ENCODE measurements at places on chromosomes 6 and 20. TPM values are rescaled to one million over a fixed set of nuclear protein-coding genes. Genes with fewer than 3 reads are reported as not detected.

The CAP2 gene
- not detected for total RNA-seq

The RAD21L1 gene
- not detected for total RNA-seq

The KCNK5 gene
- 2.1 TPM for total RNA-seq

The PAK5 gene
- not detected for total RNA-seq

The GSTA1 gene
- total RNA-seq = not detected

The WFDC10B gene
- total RNA-seq = not detected

The FOXF2 gene
- total RNA-seq = not detected

The POPDC3 gene
- not detected for total RNA-seq

The ADTRP gene
- 1.0 TPM for total RNA-seq

The SLC35D3 gene
- total RNA-seq = not detected

The BHLHE23 gene
- total RNA-seq = not detected

The UNC5CL gene
- total RNA-seq = 2.4 TPM

The PTCRA gene
- not detected for total RNA-seq

The SLA2 gene
- total RNA-seq = 13.6 TPM

The MOG gene
- not detected for total RNA-seq

The LZTS3 gene
- 0.62 TPM for total RNA-seq

The TPBG gene
- total RNA-seq = not detected

The GJA1 gene
- total RNA-seq = not detected

The SAPCD1 gene
- 9.2 TPM for total RNA-seq

- H3K4me1 ChIP-seq = no peaks in the 10 kb centered on the region
- no peak for DNase-seq
- H3K27ac ChIP-seq = no peak overlapping the region
- no peak overlapping the region for H3K4me3 ChIP-seq
Measured at GRCh38 chr6:114863610-114864009, 520.8 kb upstream of the HS3ST5 start.

DNA sequence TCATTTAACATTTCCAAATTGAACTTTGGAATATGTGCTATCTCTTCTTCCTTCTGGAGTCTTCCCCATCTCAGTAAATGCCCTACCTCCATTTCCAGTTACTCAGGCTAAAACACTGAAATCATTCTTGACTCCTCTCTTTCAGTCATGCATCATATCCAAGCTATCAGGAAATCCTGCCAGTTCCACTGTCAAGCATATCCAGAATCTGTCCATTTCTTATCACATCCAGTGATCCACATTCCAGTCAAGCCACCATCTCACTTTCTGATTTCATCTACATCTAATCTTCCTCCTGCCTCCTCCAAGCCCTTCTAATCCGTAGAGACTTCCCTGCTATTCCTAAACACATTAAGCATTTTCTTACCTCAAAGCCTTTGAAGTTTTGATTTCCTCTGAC lies 15.3 kb upstream of the TBC1D32 start:
- no peak overlapping the region for H3K4me3 ChIP-seq
- no peak for DNase-seq
- H3K36me3 ChIP-seq = no peaks in the 10 kb centered on the region
- no peak overlapping the region for H3K27ac ChIP-seq
- H3K4me1 ChIP-seq = no peaks in the 10 kb centered on the region

DNA sequence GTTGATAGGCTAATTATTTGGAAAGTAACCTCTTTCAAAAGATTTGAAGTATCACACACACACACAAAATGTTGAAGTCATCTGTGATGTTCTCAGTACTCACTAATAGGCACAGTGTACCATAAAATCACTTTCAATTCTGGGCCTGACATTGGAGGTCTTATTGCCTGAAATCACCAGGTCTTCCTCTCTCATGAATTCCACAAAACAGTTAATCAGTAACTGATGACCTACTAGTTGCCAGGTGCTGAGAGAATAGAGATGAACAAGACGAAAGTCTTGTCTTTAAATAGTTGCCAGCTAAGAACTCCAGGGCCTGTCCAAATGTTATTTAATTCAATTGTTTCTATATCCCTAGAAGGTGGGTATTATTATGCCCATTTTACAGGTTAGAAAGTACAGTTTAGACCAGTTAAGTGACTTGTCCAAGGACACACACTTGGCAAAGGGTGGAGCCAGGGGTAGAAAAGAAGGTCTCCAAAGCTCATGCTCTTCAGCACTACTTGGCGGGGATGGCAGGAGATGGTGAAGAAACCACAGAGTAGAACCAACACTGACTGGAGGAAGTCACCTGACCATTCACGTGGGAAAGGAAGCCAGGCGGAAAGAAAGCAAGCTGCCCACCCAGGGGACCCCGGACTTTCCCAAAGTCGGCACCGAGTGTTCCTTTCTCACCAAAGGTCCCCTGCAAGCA lies 116.4 kb downstream of the KIF6 start:
- no peaks in the 10 kb centered on the region for H3K4me1 ChIP-seq
- peaks cover 32% of the 10 kb centered on the region for H3K27me3 ChIP-seq
- H3K27ac ChIP-seq = no peak overlapping the region
- H3K36me3 ChIP-seq = no peaks in the 10 kb centered on the region
- no peak overlapping the region for H3K4me3 ChIP-seq
- DNase-seq = no peak

GRCh38 chr6:145761584-145761983 lies 26.3 kb upstream of the EPM2A start:
- no peak overlapping the region for H3K4me3 ChIP-seq
- H3K4me1 ChIP-seq = no peaks in the 10 kb centered on the region
- no peak overlapping the region for H3K27ac ChIP-seq
- no peaks in the 10 kb centered on the region for H3K36me3 ChIP-seq

DNA sequence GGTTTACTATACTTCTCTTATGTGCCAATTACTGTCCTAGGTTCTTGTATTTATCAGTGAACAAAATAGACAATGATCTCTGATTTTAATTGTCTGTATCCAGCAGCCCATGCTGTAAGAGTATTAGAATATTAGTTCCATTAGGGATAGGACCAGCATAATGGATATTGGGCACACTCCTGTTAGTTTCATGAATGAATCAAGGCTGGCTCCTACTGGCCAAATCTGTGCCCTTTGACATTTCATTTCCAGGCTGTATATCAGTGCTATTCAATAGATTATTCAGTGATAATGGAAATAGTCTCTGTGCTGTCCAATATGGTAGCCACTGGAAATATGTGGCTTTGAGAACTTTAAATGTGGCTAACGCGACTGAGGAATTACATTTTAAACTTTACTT lies 1007.9 kb upstream of the FLRT3 start:
- no peaks in the 10 kb centered on the region for H3K27me3 ChIP-seq
- H3K27ac ChIP-seq = no peak overlapping the region
- H3K4me3 ChIP-seq = no peak overlapping the region
- peaks cover 12% of the 10 kb centered on the region for H3K36me3 ChIP-seq

GRCh38 chr6:148405894-148406293 lies 63.3 kb downstream of the SASH1 start:
- H3K4me1 ChIP-seq = no peaks in the 10 kb centered on the region
- H3K36me3 ChIP-seq = no peaks in the 10 kb centered on the region
- H3K4me3 ChIP-seq = no peak overlapping the region

DNA sequence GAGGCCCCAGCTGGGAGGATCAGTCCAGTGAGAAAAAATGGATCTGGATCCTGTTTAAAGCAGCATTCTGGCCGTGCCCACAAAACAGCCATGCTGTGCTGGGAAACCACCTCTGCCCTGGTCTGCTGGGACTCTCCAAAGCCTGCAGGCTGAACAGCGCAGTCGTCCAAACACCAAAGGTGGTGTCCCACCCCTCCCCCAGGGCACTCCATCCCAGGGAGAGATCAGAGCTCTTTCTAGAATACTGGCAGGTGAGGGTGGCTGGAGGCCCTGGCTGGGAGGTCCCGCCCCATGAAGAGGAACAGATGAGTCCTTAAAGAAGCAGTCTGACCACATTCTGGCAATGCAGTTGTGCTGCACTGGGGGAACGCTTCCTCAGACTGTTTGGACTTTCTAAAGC lies 84.6 kb downstream of the MRAP2 start:
- H3K4me3 ChIP-seq = no peak overlapping the region
- no peaks in the 10 kb centered on the region for H3K4me1 ChIP-seq
- H3K27ac ChIP-seq = no peak overlapping the region
- H3K27me3 ChIP-seq = no peaks in the 10 kb centered on the region
- H3K36me3 ChIP-seq = peaks cover 9% of the 10 kb centered on the region

GRCh38 chr6:127188744-127189143 lies 70.3 kb downstream of the RSPO3 start:
- H3K36me3 ChIP-seq = no peaks in the 10 kb centered on the region
- no peak for DNase-seq
- H3K4me3 ChIP-seq = no peak overlapping the region
- H3K4me1 ChIP-seq = no peaks in the 10 kb centered on the region
- H3K27ac ChIP-seq = no peak overlapping the region
- no peaks in the 10 kb centered on the region for H3K27me3 ChIP-seq

GRCh38 chr20:37319151-37319671 lies 26.7 kb upstream of the SRC start:
- no peaks in the 10 kb centered on the region for H3K27me3 ChIP-seq
- peaks cover 28% of the 10 kb centered on the region for H3K4me1 ChIP-seq
- no peaks in the 10 kb centered on the region for H3K36me3 ChIP-seq
- no peak overlapping the region for H3K4me3 ChIP-seq

- H3K27me3 ChIP-seq = no peaks in the 10 kb centered on the region
- peak overlapping the region; percentile 49 for H3K27ac ChIP-seq
- peaks cover 5% of the 10 kb centered on the region for H3K36me3 ChIP-seq
- no peak for DNase-seq
- H3K4me1 ChIP-seq = peaks cover 50% of the 10 kb centered on the region
Measured at GRCh38 chr6:16132909-16133308, 4.0 kb downstream of the MYLIP start.

DNA sequence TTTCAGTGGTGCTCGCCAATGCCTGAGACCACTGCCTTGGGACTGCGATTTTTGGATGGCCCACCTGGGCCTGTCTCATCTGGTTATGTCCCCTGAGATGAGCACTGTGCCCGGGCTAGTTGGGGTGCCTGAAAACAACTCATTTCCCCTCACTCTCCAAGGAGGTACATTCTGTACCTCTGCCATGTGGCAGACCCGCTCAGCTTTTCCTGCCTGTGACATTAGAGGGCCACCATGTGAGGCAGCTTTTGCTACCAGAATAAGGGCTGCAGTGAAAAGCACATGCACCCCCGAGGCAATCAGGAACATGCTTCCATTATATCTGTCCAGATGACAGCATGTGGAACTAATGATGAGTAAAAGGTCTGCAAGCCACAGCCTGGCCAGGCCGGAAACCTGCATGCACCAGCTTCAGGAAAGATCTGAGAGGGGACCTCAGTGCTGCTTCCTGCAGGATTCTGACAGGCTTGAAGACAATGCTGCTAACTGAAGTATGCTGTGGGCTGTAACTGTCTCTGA lies 11.3 kb upstream of the SRSF6 start:
- no peaks in the 10 kb centered on the region for H3K36me3 ChIP-seq
- H3K27me3 ChIP-seq = peaks cover 10% of the 10 kb centered on the region
- no peaks in the 10 kb centered on the region for H3K4me1 ChIP-seq

GRCh38 chr6:398558-399078 lies 7.1 kb downstream of the IRF4 start:
- peaks cover 42% of the 10 kb centered on the region for H3K36me3 ChIP-seq
- peaks cover 48% of the 10 kb centered on the region for H3K4me1 ChIP-seq
- no peak overlapping the region for H3K27ac ChIP-seq
- no peak for DNase-seq

DNA sequence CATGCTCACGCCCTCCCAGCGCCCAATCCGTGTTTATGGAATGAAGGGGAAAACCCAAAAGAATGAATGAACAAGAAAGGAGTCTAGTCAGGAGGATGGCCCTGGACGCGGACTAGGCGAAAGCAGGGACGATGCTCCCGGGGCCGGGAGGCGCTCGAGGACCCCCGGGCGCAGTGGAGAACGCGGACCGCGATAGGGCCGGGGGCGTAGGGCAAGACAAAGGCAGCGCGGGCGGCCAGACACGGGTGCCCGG lies 758 bp downstream of the GCLC start:
- H3K4me3 ChIP-seq = peak overlapping the region; percentile 97
- H3K27me3 ChIP-seq = no peaks in the 10 kb centered on the region
- H3K27ac ChIP-seq = peak overlapping the region; percentile 88

GRCh38 chr6:13872681-13873080 lies 52.1 kb upstream of the RNF182 start:
- H3K27me3 ChIP-seq = peaks cover 21% of the 10 kb centered on the region
- H3K36me3 ChIP-seq = no peaks in the 10 kb centered on the region
- H3K27ac ChIP-seq = no peak overlapping the region

- H3K27ac ChIP-seq = peak overlapping the region; percentile 62
- H3K4me1 ChIP-seq = peaks cover 6% of the 10 kb centered on the region
- H3K36me3 ChIP-seq = no peaks in the 10 kb centered on the region
- H3K27me3 ChIP-seq = no peaks in the 10 kb centered on the region
- H3K4me3 ChIP-seq = peak overlapping the region; percentile 16
Measured at GRCh38 chr20:1301031-1301529, 27.9 kb downstream of the SDCBP2 start.

DNA sequence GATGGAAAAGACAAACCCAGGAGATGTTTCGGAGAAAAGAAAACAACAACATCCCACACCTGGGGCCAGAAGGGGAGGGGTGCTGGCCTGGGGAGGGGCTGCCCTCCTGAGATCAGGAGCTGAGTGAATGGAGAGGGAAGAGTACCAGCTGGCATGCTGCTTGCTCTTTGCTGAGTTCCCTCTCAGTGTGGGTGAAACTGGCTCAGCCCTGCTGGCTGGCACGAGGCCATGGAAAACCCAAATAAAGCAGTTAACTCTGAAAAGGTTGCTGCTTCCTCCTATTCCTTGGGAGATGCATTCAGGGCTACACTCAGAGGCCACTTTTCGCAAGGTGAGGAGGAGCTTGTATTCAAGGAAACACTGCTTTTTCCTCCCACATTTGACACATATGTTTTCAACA lies 8.0 kb upstream of the KCNK16 start:
- H3K4me3 ChIP-seq = no peak overlapping the region
- H3K27me3 ChIP-seq = peaks cover 30% of the 10 kb centered on the region
- no peak overlapping the region for H3K27ac ChIP-seq
- no peaks in the 10 kb centered on the region for H3K36me3 ChIP-seq
- H3K4me1 ChIP-seq = peaks cover 13% of the 10 kb centered on the region

GRCh38 chr6:108556866-108557493 lies 3.7 kb upstream of the FOXO3 start:
- no peaks in the 10 kb centered on the region for H3K27me3 ChIP-seq
- H3K4me3 ChIP-seq = peak overlapping the region; percentile 96
- H3K36me3 ChIP-seq = no peaks in the 10 kb centered on the region
- H3K27ac ChIP-seq = no peak overlapping the region
- DNase-seq = no peak
- H3K4me1 ChIP-seq = peaks cover 6% of the 10 kb centered on the region

DNA sequence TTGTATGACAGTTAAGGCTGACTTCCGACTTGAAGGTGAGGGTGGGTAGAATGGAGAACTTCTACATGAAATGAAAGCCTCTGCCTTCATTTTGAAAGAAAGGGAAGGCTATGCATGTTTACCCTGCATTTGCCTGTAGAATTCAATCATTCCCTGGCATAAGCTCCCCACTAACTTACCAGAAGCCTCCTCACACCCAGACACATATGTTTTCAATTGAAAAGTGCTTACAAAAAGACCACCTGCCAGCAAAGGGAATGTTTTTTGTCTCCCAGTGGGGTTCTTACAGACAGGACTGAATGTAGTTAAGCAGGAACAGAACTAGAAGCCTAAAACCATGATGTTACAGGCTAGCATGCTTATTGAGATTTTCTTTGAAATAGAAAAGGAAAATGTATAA lies 392.1 kb upstream of the HSF2 start:
- H3K36me3 ChIP-seq = no peaks in the 10 kb centered on the region
- H3K4me3 ChIP-seq = no peak overlapping the region
- DNase-seq = no peak
- H3K4me1 ChIP-seq = no peaks in the 10 kb centered on the region
- H3K27ac ChIP-seq = no peak overlapping the region

GRCh38 chr6:72149715-72150114 lies 263.4 kb downstream of the RIMS1 start:
- H3K36me3 ChIP-seq = no peaks in the 10 kb centered on the region
- no peaks in the 10 kb centered on the region for H3K4me1 ChIP-seq
- H3K4me3 ChIP-seq = no peak overlapping the region

- no peak overlapping the region for H3K27ac ChIP-seq
- no peak for DNase-seq
- no peaks in the 10 kb centered on the region for H3K27me3 ChIP-seq
Measured at GRCh38 chr20:33067806-33068205, 11.6 kb upstream of the BPIFB4 start.

Data from natural killer cell treated with Interleukin-12 subunit alpha and Interleukin-12 subunit beta and Interleukin-15 and Interleukin-18, amount 100 ng/mL, for 72 hours (primary cell).